ENCODE measurements at places on chromosomes 11 and 22.
A peak's percentile ranks its signal among the peaks of the same experiment; 100 is the strongest.

GRCh38 chr22:41923595-41924276 is 2.9 kb downstream of the TNFRSF13C start:
- no peak for DNase-seq

GRCh38 chr11:67646535-67647336 is 3.8 kb downstream of the ACY3 start:
- no peak for DNase-seq

DNA sequence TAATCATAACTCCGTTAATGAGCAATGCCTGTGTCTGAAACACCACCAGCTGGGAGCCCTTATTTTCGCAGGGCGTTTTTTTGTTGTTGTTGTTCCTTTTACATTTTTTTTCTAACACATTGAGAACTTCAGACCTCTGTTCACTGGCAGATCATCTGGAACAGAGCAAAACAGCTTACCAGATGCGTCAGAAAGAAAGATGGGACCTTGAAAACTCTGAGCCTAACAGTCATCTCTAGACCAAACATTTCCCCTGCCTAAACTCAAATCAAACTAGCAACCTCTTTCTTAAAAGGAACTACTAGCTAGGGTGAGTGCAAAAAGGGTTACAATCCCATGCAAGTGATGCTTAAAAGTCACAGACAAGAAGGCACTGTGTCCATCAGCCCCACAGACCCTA is 93.2 kb downstream of the PLEKHA7 start:
- DNase-seq: no peak

DNA sequence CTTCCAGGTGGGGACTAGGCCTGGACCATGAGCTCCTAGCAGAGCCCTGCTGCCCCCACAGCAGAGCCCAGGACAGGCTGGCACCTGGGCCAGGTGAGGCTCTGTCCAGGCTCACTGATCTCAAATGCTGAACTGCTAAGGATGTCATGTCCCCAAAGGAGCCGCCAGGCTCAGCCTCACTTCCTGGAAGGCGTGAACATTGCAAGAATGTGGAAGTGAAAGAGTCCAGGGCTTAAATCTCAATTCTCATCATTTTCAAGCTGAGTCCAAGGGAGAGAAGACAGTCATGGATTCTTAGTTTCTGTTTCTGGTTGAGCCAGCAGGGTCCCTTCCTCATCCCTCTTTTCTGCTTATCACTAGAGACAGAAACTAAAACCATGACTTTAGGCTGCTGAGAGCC is 5.0 kb downstream of the ASCL2 start:
- DNase-seq: no peak

GRCh38 chr11:117544130-117544800 is 216.6 kb downstream of the CEP164 start:
- no peak for DNase-seq

GRCh38 chr11:1828542-1828941 is 6.2 kb upstream of the SYT8 start:
- DNase-seq: no peak

DNA sequence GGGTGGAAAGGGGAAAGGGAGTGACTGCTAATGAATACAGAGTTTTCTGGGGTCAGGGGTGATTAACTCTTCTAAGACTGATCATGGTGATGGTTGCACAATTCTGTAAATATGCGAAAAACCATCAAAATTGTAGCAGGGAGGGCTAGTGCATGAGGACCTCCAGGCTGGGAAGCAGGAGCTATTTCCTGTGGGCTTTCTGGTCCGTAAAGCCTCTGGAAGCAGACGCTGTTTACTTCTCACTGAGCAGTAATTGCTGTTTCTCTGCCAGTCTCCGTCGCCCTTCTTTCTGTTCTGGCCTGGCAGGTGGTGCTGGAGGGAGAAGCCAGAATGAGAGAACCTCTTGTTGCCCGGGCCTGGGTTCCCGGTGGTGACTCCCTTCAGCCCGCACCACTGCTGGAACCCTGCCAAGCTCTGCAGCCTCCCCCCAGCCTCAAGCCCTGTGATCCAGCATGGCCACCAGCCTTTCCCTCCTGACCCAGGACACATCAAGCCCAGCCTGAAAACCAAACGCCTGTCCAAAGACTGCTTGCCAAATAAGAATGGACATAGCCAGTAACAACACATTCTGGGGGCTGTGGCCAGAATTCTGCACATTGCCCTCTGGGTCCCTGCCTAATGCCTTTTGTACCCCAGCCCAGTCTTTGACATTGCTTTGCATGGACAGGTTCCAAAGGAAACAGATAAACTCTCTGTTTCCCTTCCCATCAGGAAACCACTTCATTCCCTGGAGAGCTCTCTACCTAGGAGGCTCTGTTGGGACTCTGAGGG is 201.0 kb upstream of the NAV2 start:
- DNase-seq: no peak

GRCh38 chr11:59253001-59253400 is 40.3 kb upstream of the MPEG1 start:
- no peak for DNase-seq

DNA sequence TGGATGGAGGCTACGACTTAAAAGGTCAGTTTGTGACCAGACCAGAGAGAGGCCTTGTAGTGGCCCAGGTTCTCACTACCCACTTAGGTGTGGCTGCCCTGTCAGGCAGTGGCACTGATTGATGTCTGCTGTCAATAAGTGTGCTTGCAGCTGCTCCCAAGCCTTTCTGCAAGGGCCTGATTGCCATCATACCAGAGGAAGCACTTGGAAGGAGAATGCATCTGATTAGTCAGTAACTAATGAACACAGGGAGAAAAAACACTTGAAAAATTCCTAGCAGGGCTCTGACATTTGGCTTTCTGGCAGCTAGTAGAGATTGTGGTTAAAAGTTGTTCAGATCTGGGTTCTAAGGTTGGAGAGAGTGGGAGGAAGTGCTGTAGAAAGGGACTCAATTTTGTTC is 107.5 kb downstream of the NAV2 start:
- DNase-seq: no peak

DNA sequence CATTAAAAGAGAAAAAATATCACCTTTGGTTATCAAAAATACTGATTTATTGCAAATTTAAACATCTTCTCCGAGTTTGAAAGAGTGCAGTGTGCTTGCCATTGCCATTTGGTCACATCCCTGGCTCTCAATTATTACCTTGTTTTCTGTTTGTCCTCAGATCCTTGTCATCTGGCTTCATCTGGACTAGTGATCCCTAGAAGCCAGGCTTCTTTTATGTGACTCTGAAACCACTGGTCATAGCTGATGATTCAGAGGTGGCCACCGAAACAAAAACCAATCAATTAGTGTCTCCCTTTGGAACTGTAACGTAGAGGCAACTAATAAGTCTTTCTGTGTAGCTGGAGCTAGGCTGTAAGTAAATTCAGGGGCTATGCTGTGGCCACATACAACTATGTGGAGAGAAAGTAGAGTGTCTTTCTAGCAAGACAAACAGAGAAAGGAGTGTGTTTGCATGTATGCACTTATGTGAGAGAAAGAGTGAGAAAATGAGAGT is 237.9 kb downstream of the LUZP2 start:
- no peak for DNase-seq

DNA sequence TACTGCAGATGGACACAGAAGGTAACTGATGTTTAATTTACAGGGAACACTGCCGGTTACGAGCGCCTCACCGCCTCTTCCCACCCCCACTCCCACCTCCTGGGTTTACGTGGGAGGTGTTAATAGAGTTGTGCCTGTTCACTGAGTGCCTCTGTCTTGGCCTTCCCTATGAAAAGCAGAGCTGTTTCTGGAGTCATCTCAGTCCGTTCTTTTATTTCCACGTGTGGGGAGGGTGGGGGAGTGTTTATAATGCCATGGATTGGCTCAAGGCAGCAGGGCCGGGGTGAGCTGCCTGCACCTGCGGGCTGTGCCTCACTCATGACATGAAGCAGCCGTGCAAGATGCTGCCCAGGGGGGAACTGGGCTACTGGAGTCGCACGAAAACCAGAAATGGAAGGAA is 322.7 kb downstream of the CADM1 start:
- no peak for DNase-seq

DNA sequence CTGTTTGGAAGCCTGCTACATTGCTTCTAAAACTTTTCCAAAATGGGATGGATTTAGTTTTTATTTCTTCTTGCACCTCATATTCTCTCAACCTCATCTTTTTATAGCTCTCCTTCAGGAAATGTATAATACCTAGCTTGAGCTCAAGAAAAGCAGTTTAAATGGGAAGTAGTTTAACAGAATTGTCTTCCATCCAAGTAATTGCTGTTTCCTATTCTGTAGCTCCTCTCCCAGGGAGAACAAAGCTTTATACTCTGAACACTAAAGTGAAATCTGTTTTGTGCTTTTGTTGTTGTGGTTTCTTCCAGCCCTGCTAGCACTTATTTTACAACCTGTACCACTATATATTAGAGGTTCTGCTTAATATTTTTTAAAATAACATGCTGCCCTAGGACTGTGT is 83.2 kb upstream of the HORMAD2 start:
- no peak for DNase-seq

- DNase-seq: no peak
These were observed 2.8 kb upstream of the ANO9 start for GRCh38 chr11:444396-445144.

GRCh38 chr22:26038365-26038764 is 130.9 kb upstream of the SEZ6L start:
- DNase-seq: no peak

DNA sequence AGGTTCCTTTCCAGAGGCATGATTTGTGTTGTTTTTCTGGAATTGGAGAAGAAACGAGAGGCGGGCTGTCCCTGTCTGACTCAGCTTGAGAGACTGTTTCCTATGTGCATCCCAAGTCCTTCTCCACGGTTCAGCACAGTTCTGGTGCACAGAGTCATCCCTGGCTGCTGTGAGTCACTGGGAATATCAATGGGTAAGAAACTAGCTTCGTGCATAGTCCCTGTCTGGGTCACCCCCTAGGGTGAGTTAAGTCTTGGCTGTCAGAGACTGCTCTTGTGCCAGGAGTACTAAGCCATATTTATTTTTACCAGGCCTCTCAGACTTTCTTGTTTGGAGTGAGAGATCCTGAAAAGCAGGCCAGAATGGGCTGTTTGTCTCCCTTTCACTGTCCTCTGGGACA is 2.4 kb upstream of the LRP4 start:
- peak; percentile 98 for DNase-seq

DNA sequence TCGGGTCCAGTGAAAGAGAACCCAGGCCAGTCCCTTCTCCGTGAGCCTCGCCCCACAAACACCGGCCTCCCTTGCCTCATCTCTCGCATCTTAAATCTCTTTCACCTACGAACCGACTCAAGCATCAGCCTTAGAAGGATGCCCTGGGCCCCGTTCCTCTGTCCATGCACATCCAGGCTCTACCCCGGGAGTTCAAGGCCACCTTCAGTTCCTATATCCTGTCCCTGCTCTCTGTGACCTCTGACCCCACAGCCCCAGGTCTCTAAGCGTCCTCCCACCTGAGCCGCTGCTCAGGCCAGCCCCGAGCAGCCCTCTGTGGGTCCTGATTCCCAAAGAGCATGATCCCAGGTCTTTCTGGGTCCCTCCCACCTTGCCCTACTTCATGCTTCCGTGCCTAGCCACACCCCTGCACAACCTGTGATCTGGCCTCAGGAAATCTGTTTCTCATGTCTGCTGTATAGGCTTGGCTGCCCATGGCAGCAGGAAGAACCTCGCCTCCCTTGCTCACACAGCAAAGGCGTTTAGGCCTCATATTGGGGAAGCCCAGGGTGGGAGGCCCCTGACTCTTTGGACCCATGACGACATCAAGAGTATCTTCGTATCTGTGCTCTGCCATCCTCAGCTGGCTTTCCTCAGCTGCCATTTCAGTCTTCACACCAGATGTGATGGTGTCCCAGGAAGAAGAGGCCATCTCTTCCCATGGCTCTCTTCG is 77.5 kb upstream of the SEPTIN5 start:
- no peak for DNase-seq

DNA sequence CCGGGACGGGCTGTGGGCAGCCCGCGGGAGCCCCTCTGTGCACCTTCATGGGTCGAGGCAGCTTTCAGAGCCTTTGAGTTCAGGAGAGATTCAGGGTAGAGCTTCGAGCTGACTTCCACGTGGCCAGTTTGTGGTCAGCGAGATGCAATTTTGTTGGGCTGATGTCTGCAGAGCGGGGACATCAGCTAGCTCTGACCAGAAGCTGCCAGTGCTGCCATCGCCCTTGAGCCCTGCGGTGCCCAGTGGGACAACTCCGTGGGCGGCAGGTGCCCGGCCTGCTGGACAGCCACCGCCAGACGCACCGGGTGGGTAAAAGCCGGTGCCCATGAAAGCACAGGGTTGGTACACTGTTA is 719 bp downstream of the TALDO1 start:
- no peak for DNase-seq

DNA sequence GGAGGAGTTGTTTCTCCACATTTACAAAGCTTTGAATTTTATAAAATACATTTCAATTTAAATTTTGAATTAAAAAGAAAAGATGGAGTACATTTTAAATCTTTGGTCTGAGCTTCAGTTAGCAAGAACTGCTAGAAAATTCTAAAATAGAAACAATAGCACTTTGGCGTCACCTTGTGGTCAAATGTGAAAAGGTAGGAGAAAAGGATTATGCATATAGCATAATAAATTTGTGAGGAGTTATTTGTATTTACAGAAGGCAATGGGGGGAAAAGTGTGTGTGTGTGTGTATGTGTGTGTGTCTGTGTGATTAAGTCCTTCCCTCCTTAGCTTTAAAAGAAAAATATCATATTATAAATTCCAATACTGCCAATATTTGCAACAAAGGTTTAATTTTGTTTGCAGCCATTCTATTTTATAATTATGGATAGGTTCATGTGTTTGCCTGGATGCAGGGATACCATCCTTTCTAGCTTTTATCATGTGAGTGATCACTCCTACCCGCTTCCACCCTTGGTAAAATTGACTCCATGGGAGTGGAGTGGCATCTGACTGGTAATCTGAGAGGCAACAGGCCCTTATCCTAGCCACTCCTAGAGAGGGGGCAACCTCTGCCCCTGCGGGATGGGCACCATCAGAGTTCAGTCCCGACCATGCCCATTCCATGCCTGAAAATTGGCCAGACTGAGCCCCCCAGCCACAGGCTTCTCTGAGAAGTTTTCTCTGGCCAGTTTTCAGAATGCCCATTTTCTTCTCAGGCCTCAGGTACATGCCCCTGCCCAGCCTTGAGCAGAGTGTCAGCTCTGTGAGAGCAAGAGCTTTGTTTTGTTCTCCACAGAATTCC is 13.6 kb upstream of the LGR4 start:
- DNase-seq: peak; percentile 64

- no peak for DNase-seq
These were observed 84.7 kb downstream of the MAML2 start for GRCh38 chr11:96257972-96258934.

DNA sequence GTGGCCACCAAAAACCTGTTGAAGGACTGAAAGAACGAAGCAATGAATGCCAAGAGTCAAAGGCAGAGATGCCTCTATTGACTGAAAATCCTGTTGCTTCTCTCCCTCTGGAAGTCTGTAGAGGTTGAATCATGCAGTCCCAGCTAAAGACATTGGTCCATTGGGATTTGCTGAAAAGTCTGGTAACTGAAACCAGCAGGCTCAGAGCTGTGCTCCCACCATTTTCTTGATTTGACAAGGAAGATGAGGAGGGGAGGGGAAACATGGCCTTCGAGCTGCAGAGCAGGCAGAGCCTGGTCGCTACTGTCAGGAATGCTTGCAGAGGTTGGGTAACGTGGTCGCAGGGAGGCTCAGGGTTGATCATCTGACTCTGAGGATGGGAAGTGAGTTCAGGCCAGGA is 72.8 kb upstream of the CSNK2A3 start:
- DNase-seq: no peak

All from brain microvascular endothelial cell (primary cell).